Endothelial cell (in vitro differentiated cells): ENCODE measurements at places on chromosomes 3 and 15. TPM values are rescaled to one million over a fixed set of nuclear protein-coding genes. Genes with fewer than 3 reads are reported as not detected.

Gene SNAP23
- total RNA-seq, result 121 TPM

Gene APH1B
- total RNA-seq, result 26.3 TPM

Gene CFAP44
- 1.7 TPM for total RNA-seq

Gene GMNC
- not detected for total RNA-seq

Gene PAQR9
- not detected for total RNA-seq

Gene GABRR3
- not detected for total RNA-seq

Gene RASGRP1
- 0.49 TPM for total RNA-seq

Gene P2RY1
- 106 TPM for total RNA-seq

Gene ZBED2
- total RNA-seq, result not detected

Gene SEC11A
- total RNA-seq, result 204 TPM

Gene MYZAP
- 55.3 TPM for total RNA-seq

Gene ZIC4
- total RNA-seq, result 2.2 TPM

Gene MYO5A
- total RNA-seq, result 9.1 TPM

Gene LRRC3B
- 3.6 TPM for total RNA-seq
